ENCODE measurements at places on chromosomes 4 and X.

- no peak for DNase-seq
These were observed 21.1 kb upstream of the LUZP4 start for GRCh38 chrX:115268421-115268820.

DNA sequence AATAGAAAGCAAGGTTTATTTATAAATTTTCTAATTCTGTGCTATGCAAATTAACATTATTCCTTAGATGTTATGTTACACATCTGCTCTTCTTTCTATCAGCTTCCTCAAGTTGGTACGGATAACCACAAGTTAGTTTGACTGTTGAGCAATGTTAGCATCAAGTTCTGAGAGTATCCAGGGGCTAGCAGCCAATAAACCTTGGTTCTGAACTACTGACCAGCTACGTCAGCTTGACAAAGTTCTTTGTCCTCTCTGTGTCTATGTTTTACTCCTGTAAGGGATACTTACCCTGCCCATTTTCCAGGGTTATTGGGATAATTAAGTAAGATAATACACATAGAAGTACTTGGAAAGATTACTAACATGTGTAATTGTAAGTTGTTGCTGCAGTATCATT, 8.1 kb upstream of the TEX13A start:
- DNase-seq: no peak

GRCh38 chr4:81989202-81989601, 384.6 kb downstream of the HNRNPD start:
- no peak for DNase-seq

GRCh38 chr4:143083756-143084472, 100.8 kb upstream of the USP38 start:
- DNase-seq: no peak

DNA sequence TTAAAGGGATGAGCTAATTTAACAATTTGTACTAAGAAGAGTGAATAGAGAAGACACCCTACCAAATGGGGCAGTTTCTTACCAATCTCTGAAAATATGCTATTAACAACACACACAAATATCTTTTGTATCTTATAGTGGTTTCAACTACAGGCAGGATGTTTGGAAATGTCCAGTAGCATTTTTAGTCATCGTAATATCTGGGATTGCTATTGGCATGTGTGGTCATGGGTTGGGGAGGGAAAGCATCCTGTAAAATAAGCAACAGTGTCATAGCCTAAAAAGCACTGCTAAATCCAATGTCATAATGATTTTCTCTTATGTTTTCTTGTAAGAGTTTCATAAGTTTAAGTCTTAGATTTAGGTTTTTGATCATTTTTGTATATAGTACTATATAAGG, 29.3 kb upstream of the ABCG2 start:
- no peak for DNase-seq

- DNase-seq: no peak
These were observed 593.0 kb upstream of the AADAT start for GRCh38 chr4:170682558-170683294.

DNA sequence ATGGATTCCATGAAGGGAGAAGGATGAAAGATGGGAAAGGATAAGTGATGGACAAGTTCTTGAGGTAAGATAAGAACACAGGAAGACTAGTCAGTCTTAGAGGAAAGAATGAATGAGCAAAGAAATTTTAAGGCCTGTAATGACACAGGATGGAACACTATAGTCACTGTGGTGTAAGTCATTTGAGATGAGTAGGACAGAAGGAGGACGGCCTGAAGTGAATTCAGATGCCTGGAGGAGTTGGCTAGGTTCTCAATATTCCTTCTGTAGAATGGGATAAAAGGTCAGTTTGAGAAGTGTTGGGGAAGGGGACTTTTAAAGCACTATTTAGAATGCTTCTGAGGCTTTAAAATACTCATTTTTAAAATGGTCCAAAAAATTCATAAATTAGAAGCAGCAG, 3.9 kb downstream of the MSMO1 start:
- no peak for DNase-seq

DNA sequence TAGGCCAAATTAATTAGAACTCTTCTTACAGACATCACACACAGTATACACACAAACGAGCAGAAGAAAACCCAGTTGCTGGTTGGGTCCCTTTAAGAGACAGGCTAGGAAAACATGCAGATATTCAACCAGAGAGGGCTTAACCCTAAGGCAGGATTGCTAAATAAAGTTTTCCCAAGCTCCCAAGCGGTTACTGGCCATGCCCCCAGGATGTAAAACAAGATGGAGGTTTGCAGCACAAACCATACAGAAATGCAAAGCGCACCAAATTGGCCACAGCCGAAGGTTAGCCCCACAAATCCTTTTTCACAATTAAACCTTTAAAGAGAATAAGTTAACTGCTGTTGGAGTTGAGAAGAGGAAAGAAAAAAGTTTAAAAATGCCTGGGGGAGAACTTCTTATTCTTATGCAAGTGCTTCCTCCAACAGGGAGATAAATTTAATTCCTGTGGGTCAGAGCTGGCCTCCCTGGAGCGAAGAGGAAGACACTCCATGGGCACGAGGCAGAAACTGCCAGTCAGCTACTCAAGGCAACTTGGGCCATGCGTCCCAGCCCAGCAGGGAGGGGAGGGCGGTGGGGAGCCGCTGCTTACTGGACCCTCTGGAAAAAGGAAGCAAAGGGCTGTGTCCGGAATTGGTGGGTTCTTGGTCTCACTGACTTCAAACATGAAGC, 167.6 kb upstream of the ARSJ start:
- no peak for DNase-seq

DNA sequence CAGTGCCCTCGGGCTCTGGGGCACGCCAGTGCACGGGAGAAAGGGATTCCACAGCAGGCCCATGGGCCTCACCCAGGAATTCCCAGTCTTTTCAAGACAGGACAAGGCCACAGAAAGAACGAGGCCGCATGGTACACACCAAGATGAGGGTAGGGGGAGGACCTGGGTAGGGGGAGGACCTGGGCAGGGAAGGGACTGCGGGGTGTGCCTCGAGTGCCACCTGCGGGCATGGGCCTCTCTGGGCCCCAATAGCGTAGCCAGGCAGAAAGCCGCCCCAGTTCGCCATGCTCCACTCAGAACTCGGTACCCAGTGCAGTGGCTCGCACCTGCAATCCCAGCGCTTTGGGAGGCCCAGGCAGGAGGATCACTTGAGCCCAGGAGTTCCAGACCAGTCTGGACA, 14.0 kb upstream of the DUSP9 start:
- DNase-seq: no peak

- peak; percentile 46 for DNase-seq
These were observed 75.0 kb downstream of the MGST2 start for GRCh38 chr4:139740531-139741041.

- DNase-seq: no peak
These were observed 16.8 kb upstream of the DMP1 start for GRCh38 chr4:87633243-87633642.

- DNase-seq: peak; percentile 26
These were observed 28.4 kb downstream of the GUCY1B1 start for GRCh38 chr4:155787113-155787710.

DNA sequence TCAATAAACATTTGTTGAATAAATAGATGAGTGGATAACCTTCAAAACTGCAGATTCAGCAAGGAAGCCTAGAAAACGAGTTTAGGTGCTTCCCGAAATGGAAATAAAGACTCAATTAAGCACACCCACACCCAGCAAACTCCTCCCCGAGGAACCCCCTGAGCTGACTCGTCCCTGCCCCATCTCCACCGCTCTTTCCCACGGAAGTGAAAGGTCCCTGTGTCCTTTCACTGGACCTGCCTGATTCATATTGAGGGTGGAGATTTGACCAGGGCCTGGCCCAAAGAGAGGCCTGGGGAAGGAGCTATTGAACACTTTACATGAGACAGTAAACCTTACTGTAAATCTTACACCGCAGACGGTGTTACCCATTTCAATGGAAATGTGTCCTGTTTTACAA, 129.1 kb downstream of the CPZ start:
- DNase-seq: no peak

- no peak for DNase-seq
These were observed 139.6 kb downstream of the RELL1 start for GRCh38 chr4:37546586-37546985.

DNA sequence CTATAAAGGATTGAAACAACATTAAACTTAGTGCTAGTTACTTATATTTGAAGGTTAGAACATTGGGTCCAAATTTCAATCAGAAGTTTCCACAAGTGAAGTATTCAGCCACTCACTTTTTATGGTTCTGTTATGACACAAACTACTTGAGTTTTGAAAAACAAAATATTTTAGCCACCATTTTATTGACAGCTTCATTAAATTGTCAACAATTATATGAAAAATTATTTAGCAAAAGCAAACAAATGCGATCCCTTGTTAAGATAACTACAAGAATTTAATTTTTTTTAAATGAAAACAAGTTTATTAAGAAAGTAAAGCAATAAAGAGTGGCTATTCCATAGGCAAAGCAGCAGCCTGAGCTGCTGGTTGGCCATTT, 3.1 kb downstream of the CXCL2 start:
- no peak for DNase-seq

DNA sequence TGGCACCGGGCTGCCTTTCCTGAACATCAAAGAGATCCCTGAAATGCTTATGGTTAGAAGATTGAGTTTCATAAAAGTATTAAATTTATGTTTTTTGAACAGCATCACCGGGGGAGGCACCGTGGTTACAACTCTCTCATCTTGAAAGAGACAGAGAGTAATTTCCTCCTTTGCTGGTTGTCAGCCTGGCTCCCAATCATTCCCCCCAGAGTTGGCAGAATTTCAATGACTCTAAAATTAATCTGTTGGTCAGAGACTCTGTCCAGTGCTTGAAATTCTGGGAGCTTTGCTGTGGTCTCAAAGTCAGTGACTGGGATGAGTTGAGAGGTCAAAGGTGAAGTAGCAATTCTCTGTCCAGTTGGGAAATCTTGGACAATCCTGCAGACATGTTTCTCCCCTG, 135.9 kb downstream of the RAB28 start:
- DNase-seq: no peak

- no peak for DNase-seq
These were observed 409.5 kb downstream of the SPRY1 start for GRCh38 chr4:123806056-123806455.

- no peak for DNase-seq
These were observed 47.6 kb upstream of the PRSS12 start for GRCh38 chr4:118400356-118400755.

DNA sequence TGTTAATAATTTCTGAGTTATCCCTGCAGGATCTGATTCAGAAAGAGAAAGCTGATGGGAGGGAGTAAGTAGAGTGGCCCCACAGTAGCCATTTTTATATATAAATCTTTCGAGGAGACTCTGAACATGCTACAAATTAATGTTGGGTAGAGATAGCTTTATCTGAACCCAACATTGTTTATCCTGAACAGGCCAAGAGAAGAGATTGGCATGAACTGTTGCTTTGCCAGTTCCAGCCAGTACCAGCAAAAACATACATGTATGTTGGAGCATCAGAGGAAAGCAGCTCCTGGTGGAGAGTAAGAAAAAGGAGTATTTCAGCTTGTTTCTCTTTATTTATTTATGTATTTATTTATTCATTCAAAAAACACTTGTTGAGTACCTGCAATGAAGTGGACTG, 1.6 kb downstream of the MAOA start:
- no peak for DNase-seq

- no peak for DNase-seq
These were observed 56.7 kb downstream of the FNIP2 start for GRCh38 chr4:158825433-158826036.

GRCh38 chr4:184850431-184851199, 24.8 kb upstream of the ACSL1 start:
- no peak for DNase-seq

DNA sequence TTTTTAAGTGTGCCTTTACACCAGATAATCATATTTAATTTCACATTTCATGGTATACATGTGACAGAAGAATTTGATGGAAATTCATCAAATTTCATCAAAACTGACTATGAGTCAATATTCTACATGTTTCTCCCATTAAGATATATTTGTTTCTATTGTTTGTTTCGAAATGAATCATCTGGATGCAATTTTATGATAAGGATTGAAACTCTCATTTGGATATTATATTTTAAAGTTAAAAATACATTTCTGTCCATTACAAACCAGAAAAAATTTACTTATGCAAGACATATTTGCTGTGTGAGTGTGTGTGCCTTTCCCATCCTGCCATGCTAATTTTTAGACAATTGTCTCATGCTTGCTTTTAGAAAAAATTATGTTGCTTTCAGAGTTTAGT, 52.2 kb downstream of the SULT1B1 start:
- DNase-seq: no peak

DNA sequence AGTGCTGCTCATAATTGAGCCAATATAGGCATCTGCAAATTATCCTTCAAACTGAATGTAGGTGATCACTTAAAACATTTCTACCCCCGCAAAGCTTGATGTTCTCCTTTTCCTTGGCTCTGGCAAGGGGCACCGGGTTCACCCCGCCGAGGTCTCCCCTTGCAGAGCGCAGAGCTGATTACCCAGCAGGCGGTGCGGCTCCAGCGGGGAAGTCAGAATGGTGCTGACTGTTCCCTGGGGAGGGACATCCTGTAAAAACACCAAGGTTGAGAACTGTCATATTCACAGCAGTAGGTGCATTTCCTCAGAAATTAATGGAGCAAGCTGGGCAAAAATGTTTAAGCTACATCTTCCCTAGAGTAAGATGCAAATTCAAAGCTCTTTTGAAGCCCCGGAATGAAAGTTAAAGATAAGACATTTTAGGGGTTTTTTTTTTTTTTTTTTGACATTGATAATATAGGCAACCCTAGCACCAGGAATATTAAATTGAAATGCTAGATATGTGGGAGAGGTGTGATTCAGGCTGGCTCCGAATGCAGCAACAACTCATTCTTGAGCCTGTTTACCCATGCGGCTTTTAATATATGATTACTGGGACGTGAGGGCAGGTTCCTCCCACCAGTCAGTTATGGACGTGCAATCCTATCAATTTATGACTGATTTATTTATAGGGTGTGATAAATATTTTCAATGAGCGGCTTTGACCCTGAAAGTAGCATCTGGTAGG, 767.3 kb upstream of the TENM3 start:
- DNase-seq: no peak

GRCh38 chr4:25908491-25908901, 5.5 kb upstream of the SMIM20 start:
- DNase-seq: peak; percentile 82

GRCh38 chrX:48782795-48783194, 3.6 kb upstream of the GATA1 start:
- no peak for DNase-seq

- peak; percentile 59 for DNase-seq
These were observed 478.0 kb downstream of the KCNIP4 start for GRCh38 chr4:21470535-21470934.

DNA sequence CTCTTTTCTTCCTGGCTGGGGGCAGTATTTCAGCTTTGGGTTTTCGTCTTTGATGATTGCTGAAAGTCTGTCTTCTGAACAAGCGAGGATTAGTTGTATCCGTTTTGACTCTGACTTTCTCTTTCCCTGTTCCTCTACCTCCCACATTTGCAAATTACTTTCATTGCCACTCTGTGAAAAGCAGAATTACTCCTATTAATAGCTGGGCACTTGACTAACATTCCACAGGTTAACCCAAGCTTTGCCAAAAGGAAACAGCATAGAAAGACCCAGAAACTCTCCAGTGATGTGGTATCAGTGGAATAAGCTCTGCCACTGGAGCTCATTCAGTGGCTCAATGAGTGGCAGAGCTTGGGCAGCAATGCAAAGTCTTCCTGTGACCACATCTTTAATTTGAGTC, 238.9 kb downstream of the PALLD start:
- DNase-seq: no peak

All from HS-5 (cell line).